ENCODE measurements at places on chromosomes 1 and 21.

- no peak for DNase-seq
These were observed 213.8 kb downstream of the GRIK1 start for GRCh38 chr21:29726044-29726443.

GRCh38 chr1:156164125-156164831 is 10.9 kb downstream of the SEMA4A start:
- no peak for DNase-seq

- no peak for DNase-seq
These were observed at the start of gene TSTD1 for GRCh38 chr1:161038523-161039153. Gene TSTD1 (minus strand): TSS chr1:161038964. CDS start chr1:161038889, 75 bp downstream.

GRCh38 chr1:202129453-202130296 is 7.0 kb downstream of the GPR37L1 start:
- DNase-seq = no peak

DNA sequence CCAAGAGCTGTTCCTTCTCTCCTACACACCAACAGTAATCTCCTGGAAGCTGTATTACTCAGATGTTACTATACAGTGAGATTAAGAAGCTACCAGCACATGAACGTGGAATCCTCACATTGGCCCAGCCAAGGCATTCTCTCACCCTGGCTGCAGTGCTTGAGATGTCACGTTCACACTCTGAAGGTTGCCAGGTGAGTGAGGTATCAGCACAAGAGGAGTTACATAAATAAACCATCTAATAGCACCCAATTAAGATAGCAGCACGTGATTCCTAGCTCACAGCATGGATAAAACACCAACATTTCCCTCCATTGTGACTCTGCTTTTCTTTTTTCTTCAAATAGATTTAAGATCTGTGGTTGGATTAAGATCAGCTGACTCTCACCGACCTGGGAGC is 182.8 kb downstream of the PLPP3 start:
- DNase-seq = no peak

DNA sequence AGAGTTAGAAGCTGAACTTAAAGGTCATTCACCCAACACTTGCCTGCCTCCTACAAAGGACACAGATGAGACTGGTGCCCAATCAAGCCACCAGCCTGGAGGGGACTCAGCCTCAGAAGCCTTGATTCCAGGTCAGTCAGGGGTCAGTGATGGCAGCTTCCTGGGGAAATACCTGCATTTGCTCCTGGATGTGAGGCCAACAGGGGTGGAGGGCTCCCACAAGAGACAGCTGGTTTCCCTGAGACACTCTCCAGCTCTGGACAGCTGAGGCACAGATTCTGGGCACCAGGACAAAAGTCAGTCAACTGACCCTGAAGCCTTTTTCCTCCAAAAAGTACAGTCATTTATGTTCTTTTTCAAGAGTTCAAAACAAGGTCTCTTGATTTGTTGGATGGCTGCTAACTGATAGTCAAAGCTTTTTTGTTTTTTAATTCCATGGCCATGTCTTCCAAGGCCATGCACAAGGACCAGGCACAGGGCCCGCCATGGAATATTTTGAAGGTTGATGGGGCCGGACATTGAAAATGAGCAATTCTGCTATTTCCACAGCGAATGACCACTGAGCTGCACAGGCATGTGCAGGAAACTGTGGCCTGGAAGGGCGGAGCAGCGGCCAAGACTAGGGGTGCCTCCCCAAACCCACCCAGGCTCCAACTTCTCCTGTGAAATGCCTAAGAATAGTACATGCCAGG is 1.8 kb downstream of the C2CD2 start:
- no peak for DNase-seq

DNA sequence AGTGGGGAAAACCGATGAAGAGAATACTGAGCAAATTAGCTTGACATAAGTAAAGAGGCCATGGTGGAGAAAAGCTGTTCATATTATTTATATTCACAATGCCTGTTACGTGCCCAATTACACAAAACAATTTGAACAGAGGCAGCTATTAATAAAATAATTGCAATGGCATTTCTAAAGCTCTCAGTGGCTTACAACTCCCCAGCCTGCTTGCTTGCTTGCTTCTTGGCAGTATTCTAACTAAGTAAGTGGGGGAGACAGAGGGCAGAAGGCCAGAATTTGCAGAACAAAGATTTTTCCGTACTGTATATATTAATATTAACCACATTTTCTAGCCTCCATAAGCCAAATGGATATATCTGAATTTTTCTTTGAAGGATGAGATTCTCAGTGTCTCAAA is 12.9 kb downstream of the PTPN14 start:
- DNase-seq = no peak

DNA sequence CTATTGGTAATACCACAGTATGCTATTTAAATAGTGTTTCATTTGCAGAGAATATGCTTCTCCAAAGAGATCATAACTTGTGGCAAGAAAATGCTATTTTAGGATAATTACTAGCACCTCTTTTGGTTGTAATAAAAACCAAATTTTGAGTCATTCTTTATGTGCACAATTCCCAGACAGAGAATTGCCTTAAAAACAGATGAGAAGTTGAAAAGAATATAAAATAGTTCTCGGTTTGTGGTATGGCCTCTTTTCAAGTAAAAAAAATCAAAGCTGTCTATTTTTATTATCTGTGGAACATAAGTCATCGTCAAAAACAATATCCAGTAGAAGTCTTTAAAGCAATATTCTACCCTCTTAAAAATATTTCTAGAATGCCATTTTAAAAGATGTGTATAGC is 185.9 kb downstream of the GREM2 start:
- DNase-seq = no peak

GRCh38 chr1:62198781-62199125 is 4.1 kb downstream of the L1TD1 start:
- DNase-seq = peak; percentile 45

DNA sequence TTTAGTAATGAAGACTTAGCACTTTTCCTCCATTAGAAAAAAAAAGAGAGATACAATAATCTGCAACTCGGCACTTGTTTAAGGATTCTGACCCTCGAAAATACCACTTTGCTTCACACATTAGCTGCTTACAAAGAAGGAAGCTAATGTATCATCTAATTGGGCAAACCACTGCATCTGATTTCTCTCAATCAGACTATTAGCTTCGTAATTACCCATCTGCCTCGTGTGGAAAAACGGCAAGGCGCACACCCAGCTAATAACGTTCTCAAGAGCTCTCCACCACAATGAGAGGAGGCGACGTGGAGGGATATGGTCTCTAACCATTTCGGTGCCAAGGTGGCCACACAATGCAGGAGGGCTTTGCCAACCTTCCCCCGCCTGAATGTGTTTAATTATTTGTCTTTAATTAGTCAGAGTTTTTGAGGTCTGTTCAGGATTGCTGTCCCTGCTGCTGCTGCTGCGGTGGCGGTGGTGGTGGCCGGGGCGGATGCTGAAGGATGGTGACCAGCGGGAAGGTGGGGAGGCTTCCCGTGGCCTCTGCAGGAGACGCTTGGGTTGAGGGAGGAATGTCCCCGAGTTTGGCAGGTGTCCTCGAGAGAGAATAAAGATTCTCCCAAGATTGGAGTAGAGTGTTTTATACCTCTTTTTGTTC is 374.5 kb downstream of the RPS6KC1 start:
- DNase-seq = no peak

DNA sequence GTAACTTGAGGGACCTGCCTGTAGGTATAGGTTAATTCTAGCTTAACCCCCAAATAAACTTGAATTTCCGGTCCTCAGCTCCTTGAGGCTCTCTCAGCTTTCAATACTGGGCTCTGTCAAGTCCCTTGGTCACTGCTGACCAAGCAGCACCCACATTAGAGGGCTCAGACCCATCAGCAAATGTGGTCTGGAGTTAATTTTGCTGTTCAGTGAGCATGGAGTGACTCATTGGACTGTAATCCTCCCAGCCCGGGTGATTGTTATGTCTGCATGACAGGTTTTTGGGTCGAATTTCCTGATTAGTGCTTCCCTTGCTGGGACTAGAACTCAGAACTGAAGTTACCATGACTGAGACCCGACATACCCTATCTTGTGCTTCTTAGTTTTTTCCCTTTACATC is 130.6 kb downstream of the URB2 start:
- DNase-seq = peak; percentile 92

GRCh38 chr1:93443454-93443853 is 4.5 kb upstream of the FNBP1L start:
- DNase-seq = no peak

DNA sequence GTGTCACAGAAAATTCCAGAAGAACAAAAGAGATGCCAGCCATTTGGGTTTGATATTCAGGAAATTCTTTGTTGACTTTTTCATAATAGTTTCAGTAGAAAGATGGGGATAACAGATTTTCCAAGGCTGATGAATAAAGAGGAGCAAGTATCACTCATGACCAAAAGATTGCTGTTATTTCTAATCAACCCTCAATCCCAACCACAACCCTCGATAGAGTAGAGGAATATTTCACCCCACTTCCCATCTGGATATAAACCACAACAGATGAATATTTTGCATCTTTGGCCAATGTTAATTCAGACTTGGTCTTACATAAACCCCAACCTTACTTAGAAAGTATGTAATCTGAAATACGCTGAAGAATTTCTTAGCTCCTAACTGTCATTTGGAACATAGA is 232.4 kb downstream of the SEC16B start:
- no peak for DNase-seq

GRCh38 chr1:245107776-245108114 is 47.0 kb upstream of the KIF26B start:
- DNase-seq = no peak

GRCh38 chr1:204190212-204191211 is 5.8 kb downstream of the KISS1 start:
- peak; percentile 47 for DNase-seq

DNA sequence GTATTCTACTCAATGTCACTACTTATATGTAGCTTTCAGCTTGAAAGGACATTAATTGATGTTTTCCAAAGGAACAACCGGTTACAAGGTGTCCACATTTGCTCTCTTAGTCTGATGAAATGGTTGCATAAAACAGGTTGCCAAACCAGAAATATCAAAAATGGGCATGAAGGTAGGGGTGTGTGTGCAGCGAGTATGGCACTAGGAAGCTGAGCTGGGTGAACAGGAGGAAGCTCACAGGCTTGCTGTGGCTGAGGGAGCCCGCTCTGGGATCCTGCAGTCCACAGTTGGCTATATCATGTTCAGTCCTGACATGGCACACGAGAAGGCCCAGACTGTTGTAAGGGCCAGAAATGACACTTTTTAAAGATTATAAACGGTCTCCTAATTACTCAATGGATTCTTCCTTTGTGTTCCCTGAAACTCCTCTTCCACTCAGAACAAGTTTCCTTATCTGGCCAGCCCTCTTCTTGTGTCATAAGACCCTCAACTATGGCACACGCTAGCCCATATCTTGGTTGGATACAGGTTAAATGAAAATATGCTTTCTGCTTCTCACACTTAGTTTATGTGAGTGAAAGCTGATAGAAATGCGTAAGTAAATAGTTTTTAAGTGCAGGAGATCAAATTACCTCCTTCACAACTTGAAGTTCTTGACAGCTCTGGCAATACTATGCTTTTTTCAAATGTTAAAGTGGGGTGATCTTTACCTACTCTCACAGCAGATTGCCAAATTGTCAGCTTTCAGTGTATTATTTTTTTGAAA is 201.5 kb downstream of the LMO4 start:
- DNase-seq = no peak

DNA sequence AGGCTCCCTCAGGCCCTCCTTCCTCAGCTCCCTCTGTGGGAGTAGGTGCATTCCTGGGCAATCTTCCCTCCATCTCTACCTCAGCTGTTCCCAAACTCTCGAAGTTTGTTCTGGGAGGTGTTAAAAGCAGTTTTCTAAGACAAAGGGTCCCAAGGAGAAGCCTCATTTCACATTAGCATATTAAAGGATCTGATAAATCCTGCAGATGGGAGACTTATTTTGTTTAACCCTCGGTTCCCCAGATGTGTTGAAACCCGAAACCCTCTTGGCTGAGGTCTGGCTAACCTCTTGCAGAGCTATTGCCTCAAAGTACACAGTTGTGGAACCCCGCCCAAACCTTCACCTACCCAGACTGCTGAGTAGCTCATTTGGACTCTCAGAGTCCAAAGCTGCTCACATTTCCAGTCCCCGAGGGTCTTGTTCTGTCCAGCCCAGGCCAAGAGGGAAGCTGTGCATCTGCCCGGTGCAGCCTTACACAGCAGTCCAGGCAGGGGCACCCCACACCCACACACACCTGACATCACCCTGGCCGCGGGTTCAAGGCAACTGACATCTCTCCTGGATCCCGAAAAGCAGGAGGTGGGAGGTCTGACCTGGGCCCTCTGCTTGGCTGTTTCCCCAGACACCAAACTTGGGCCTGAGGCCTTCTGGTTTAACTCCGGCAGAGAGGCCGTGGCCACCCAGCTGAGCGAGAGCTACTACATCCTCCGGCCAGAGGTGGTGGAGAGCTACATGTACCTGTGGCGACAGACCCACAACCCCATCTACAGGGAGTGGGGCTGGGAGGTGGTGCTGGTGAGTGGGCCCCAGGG is 19.5 kb upstream of the SELENON start:
- no peak for DNase-seq

DNA sequence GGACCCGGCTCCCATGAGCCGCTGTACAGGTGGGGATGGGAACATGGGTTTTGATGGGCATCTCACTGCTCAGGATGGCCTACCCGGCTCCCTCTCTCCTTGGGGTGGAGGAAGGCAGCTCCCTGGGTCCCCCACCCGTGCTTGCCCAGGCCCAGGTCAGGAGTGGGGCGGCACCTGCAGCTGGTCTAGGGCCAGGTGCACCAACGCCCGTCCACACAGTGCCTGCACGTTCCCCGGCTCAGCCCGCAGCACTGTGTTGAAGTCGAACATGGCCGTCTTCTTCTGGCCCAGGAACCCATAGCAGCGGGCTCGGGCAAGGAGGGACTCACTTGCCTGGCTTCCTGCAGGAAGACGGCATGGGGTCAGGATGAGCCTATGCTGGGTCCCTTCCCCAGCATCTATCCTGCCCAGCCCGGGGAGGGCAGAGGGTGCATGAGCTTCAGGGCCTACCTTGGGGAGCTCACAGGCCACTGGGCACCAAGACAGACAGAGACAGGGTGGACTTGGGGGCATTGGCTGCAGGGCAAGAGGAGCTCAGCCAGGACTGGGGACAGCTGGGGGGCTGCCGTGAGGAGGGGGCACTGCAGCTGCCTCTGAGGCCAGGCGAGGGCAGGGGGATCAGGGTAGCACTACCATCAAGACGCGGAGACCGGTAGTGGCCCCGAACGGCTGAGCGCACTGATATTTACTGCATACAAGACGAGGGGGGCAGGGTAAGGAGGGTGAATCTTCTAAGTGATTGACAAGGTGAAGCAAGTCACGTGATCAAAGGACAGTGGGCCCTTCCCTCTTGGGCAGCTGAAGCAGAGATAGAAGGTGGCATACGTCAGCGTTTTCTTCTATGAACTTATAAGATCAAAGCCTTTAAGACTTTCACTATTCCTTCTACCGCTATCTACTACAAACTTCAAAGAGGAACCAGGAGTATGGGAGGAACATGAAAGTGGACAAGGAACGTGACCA is 17.8 kb downstream of the TTC34 start:
- DNase-seq = no peak

GRCh38 chr1:69269491-69269890 is 298.2 kb upstream of the LRRC7 start:
- DNase-seq = no peak

GRCh38 chr1:58782178-58783089 is 1.4 kb downstream of the JUN start:
- peak; percentile 47 for DNase-seq
